ENCODE measurements at places on chromosomes 7 and 10.

DNA sequence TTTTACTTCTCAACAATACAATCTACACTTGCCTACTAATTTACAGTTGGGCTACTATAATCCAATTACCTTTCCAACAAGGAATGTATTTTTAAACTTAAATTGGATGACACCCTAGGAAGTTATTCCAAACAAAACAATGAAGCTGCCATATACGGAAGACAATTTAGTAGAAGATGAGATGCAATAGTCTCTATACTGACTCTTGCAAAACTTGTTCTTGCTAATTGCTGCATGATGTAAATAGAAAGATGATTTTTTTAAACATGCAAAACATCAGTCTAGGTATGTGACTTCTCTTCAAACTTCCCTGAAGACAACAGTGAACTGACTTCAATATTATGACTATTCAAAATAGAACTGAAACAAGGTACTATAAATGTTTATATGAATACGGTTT lies 17.6 kb downstream of the NT5C3A start:
- DNase-seq = no peak

- no peak for DNase-seq
These were observed 19.5 kb upstream of the ITGB8 start for GRCh38 chr7:20310963-20311742.

DNA sequence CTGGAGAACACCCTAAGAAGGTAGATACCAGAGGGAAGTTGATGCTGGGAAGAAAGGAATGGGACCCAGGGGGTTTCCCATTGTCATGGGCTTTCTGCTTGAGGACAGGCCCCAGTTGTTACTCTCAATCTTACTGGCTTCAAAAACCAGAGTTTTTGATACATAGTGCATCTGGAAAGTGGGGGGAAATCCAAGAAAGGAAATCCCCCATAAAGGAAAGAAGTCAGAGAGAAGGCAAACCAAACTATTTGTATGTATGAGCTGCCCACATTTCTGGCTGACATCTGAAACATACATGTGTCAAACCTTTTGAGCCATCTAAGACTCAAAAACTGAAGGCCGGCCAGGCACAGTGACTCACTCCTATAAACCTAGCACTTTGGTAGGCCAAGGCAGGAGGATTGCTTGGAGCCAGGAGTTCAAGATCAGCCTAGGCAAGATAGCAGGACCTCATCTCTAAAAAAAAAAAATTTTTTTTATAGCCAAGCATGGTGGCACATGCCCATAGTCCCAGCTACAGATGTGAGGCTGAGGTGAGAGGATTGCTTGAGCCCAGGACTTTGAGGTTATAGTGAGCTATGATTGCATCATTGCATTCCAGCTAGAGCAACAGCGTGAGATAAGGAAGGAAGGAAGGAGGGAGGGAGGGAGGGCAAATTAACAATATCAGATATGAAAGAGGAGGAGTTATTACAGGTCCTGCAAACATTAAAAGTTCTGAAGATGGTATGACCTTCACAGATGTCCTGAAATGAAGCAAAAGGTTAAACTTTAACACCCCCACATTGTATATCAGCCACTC lies 6.7 kb upstream of the COA1 start:
- DNase-seq = no peak

DNA sequence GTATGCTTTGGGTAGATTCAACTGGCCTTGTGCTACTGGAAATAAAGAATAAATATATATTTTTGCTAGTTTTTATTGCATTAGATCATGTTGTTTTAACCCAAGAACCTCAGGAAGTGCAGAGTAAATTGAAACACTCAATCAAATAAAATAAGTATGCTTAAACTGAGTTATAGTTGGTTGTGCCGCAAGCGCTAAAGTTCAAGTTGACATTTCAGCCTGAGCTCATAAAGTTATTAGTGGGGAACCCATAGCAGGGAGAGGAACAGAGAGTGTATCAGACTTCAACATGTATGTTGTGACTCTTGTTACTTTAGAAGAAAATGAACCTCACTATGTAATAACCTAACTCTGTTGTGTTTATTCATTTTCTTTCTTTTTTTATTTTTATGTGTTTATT lies 25.2 kb upstream of the BAMBI start:
- no peak for DNase-seq

GRCh38 chr10:122559228-122559627 lies 1.3 kb upstream of the DMBT1 start:
- no peak for DNase-seq

GRCh38 chr10:132458586-132459300 lies 61.7 kb downstream of the PWWP2B start:
- peak; percentile 95 for DNase-seq

DNA sequence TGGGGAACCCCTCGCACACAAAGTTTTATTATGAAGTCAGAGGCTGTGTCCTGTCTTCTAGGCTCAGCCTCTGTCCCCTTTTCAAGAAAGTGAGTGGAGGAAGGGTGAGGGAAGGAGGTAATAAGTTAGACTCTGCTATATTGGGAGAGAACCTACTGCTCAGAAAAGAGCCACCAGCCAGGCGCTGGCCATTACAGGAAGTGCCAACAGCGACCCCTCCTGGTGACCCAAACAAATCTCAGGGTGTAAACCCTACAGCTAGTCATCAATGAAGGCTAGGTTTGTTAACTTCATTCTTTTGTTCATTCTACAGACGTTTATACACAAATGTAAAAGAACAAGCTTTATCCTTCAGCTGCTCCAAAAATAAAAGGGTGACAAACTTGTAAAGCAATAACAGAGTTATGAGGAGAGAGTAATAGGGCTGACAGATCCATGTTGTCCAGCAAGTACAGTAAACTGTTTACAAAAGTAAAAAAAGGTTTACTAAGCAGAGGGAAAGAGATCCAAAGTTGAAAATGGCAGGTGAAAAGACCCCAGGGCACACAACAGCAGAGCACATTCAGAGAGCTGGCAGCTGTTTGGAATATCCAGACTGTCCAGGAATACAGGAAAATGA lies 82.7 kb downstream of the FAM204A start:
- peak; percentile 67 for DNase-seq

- DNase-seq = no peak
These were observed 15.0 kb downstream of the CLRN3 start for GRCh38 chr10:127877699-127878098.

- no peak for DNase-seq
These were observed 33.4 kb downstream of the ZC3HAV1 start for GRCh38 chr7:139075871-139076686.

Measured in iPS-NIHi11 (cell line).